ENCODE measurements at places on chromosomes 11 and 22.

DNA sequence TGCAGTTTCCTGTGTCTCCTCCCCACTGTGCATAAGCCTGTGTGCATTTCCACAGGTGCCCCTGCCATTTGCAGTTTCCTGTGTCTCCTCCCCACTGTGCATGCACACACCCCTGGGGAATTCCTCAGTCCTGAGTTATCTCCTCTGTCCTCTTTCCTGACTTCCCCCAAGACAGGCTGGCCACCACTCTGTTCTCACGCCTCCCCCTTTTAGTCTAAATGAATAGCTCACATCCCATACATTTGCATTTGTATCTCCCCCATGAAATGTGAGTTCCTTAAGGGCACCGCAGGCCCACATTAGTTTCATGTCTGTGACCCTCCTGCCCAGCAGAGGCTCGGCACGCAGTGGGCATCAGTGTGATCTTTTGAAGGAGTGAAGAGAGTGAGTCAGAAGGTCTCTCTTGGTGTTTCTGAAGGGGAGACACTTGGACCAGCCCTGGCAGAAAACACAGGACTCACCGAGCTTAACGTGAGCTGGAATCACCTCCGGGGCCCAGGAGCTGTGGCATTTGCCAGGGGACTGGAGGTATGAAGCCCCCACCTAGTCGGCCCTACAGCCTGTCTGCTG lies 6.2 kb downstream of the LRRC74B start:
- no peak for DNase-seq

DNA sequence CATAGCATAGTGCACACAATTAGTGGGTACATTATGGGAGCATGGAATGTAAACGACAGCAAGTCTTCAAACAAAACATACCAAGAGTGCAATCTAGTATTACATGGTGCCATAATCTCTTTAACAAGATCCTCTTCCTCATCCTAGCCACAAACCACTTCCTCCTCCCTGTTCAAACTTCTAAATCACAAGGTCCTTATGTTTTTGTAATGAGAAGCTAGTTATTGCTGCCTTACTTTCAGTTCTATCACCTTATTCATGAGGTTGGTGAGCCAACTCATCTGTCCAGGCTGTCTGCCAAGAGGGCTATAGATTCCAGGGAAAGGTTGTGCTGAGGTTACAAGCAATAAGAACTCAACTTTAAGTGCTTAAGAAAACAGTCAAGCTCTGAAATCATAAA lies 195.4 kb upstream of the ARHGAP20 start:
- no peak for DNase-seq

- DNase-seq, result peak; percentile 44
Measured at GRCh38 chr22:37498289-37498909, 12.2 kb upstream of the MFNG start.

DNA sequence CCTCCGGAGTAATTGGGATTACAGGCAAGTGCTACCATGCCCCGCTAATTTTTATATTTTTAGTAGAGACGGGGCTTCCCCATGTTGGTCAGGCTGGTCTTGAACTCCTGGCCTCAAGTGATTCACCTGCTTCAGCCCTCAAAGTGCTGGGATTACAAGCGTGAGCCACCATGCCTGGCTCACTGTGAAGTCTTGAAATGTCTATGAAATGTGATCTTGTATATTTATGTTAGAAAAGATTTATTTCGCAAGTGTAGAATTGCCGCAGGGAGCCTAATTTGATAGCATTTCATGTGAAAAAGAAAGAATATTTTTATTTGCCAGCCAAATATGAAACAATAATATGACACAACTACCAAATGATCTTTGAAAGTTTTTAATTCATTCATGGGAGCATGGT lies 52.1 kb downstream of the GRAMD1B start:
- DNase-seq, result no peak

DNA sequence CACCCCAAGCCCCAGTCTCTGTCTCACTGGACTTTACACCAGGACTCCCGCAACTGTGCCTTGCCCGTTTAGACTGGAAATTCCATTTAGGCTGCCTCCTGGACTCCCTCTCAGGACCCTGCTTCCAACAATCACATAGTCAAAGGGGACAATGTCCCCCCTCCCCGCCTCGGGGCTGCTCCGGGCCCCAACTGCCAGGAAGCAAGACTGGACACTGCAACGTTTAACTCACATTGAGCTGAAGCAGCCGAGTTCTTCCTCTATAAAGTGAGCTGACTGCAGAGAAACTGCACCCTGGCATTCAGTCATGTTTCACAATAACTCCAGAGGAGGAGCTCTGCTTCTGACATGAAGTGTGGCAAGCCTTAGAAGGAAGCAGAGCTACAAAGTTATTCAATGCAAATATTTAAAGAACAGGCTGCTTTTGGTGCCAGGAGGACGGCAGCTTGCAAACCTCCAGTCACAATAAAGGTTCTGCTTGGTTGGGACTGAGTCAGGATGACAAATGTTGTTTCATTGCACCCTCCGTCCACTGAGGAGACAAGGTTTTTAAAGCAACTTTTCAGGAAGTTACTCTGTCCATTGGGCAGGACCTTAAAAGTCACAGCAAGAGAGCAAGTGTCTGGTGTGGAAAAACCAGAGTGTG lies 19.9 kb downstream of the PACSIN2 start:
- DNase-seq, result no peak

DNA sequence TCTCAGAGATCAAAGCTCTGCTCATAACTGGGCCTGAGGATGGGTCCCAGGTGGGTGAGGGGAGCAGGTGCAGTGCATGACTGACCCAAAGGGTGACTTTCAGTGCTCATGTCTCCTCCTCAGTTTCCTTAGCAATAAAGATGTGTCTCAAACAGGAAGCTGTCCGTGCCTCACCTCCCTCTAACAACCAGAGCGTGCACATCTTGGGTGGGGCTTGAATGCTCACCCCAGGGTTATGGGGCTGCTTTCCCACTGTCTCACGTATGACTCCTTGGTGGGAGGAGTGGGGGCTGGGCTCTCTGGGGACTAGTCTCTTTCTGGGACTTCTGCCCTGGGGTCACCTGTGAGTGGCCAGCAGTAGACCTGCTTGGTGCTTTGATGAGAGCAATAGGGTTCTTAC lies 53.9 kb upstream of the PHOX2A start:
- DNase-seq, result no peak

DNA sequence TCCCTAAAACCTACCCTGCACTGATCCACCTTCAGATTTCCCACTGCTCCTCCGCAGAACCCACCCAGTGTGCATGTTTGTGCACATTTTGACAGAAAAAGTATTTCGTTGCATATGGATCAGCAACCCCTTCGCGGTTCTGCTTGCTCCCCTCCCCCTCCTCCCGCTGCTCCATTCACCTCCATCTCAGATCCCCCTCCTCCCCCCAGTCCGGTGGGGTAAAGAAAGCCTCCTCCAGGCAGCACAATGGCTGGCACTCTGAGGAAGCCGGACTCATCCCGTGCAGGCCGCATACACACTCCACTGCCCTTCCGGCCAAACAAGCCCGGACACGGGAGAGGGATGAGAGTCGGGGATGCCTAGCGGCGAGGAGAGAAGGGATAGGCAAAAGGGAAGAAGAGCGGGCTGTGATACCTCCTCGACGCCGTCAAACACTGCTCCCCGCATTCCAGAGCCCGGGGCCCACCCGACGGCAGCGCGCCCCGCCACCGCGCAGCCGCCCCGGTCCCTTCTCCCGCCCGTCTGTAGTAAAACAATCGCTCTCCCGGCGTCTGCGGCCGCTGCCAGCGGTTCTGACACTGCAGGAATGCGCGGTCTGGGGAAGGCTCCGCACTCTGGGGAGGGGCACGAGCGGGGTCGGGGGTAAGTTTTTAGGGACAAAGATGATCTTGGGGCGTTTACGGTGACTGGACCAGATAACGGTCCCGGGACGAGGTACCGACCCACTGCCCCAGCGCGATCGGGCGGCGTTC lies 915 bp downstream of the FEZ1 start:
- no peak for DNase-seq

GRCh38 chr22:32205974-32206773 lies 1.3 kb upstream of the RFPL2 start:
- DNase-seq, result no peak

DNA sequence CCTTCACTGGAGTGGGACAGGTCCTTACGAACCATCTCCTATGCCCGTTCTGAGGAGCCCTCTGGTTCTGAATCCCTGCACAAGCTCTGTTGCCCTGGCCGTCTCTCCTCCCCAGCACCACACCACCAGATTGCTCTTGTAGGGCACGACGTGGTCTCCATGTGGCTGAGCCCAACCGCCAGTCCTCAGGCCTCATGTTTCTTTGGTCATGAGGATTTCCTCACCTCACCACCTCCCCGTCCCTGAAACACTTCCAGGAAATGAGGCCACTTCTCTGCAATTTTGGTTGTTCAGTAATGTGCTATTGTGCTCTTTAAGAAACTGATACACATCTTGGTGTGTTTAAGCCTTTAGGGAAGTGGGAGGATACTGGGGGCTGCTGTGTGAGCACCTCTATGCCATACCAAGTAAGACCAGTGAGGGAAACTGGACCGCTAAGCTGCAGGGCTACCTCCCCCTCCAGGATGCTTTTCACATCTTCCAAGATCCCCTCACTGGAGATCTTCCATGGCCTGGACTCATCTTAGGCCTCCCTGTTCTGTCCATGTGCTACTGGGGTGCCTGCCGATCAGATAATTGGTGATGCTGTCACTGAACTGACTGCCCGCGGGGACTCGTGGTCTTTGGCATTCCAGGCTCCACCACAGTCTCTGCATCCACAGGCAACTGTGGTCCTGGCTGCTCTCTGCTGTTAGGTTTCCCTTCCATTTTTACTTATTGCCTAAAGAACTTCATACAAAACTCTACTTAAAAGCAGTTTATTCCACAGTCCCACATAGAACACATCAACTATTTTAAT lies 21.9 kb downstream of the DRICH1 start:
- no peak for DNase-seq

- DNase-seq, result no peak
Measured at GRCh38 chr11:128904303-128904655, 13.1 kb downstream of the KCNJ5 start.
